ENCODE measurements at places on chromosomes 16 and 17.

- DNase-seq, result no peak
Observed at GRCh38 chr17:46727572-46728348, 90.7 kb downstream of the WNT3 start.

- no peak for DNase-seq
Observed at GRCh38 chr17:57869617-57870282, 19.9 kb upstream of the MRPS23 start.

- no peak for DNase-seq
Observed at GRCh38 chr16:2690852-2691251, 8.5 kb downstream of the KCTD5 start.

DNA sequence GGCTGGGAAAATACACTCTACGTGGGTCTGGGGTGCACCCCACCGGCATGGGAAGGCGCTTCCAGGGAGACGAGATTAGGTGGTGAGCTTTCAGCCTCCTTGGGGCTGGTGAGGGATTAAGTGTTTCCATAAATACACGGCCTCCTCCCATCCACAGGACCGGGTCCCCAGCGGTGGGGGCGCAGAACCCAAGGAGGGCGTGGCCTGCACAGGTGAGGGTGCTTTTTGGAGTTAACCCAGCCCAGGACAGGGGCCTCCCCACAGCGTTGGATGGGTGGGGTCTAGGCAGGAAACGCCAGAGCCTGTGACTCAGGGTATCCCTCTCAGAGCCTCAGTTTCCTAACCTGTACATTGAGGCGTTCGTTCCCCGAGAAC lies 1.1 kb downstream of the C16orf74 start:
- DNase-seq, result no peak

DNA sequence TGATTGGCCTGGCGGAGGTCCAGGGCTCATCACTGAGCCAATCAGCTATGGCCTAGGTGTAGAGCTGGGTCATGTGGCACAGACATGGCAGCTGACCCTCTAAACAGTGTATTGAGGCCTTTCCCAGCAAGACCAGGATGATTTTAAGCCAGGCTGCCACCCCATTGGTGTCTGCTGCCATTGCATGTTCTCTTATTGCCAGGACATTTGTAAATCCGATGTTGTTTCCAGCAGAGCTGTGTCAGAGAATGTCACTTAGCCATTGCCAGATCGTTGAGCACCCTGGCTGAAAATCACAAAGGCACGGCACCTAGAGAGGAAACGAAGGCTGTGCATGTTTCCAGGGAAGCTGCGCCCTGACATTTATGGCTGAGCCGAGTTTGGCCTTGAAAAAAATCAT lies 33.4 kb downstream of the RBFOX1 start:
- no peak for DNase-seq

DNA sequence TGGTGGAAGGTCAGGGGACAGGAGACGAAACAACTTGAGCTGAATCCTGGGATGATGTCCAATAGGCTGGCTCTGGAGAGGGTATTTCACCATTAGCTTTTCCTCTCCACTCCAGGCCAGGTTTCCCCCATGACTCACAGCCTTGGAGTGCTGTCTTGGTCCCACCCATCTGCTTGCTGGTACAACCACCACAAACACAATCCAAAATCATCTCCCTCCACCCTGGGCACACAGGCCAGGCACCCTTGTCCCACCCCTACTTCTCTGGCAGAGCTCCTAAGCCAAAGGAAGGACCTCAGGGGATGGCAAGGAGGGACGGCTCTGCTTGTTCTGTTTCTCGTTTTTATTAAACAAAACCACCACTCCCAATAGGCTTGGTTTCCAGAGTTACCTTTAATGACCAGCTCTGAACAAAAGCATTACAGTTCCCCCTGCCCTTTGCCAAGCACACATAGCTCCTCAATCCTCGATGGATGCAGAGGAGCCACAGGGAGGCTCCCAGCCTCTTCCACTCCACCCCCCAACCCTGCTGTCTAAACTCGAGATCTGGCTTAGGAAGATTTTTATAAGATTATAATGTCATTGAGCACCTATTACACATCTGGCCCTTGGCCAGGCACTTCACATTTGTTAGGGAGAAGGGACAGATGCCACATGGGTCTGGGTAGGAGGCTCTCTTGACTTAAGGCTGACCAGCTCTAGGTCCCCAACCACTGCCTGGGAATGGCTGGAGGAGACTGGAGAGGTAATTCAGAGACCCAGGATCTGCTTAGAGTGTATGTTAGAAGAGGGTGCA lies 13.3 kb downstream of the CAVIN1 start:
- DNase-seq, result no peak

GRCh38 chr17:3879186-3879585 lies 13.7 kb downstream of the CAMKK1 start:
- no peak for DNase-seq

DNA sequence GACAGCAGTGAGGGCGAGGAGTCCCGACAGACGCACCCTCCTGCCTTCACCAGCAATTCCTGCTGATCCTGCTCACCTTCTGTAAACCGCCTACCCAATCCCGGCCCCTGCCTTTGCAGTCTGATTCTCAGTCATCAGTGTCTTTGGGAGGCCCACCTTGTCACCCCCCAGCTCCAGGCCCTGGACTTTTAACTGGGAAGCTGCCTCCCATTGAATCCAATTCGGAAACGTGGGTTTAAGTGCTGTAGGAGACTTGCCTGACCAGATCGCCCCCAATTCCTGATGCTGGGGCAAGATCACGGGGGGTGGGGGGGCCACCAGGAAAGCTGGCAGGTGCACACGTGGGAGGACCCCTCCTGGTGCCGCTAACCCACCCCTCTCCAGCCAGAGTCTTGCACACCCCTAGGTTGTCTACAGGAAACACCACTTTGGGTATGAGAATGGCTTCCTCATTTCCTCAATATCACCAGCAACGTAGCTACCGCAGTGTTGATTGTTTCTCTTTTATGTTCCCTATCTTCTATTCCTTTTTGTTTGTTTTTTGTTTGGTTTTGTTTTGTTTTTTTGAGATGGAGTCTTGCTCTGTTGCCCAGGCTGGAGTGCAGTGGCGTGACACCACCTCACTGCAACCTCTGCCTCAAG lies 46.6 kb upstream of the CMIP start:
- DNase-seq, result no peak

DNA sequence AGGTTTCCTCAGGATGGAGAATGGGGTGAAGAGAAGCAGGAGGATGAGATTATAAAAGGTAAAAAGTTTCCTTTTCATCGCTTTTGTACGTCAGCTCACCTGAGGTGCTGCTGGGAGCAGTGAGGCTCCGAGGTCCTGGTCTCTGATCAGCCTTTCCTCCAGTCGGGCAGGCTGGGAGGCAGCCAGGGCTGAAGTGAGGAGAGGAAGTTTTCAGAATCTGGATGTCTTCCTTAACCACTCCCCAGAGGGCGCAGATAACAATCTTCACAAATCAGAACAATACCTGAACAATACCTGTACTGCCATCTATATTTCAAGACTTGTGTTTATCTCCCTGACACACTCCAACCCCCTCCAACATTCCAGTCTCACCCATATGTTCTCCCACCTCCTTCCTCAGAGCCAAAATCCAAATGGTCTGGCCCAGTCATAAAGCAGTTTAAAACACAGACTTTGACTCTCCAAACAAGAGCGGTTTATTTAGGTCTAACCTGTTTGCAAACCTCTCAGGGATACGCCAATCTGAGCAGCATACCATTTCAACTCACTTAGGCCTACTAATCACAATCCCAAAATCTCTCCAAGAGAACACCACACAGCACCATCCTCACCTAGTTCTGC lies 6.8 kb downstream of the ZNF18 start:
- DNase-seq, result no peak

DNA sequence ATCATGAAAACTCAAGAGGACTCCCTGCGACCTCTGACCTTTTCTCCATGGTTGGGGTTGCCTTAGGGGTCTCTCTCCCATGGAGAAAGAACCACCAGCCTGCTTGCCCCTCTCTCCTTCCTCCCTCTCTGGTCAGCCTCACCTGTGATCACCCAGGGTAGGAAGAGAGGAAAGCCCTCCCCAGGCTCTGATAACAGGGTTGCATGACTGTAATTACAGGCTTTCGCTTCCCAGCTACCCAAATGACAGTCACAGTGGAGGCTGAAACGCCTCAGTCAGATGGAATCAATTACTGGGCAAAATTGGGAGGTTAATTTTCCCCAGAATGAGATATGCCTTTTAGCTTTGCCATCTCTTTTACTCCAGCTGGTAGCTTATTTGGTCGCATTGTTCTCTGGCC lies 265.8 kb upstream of the SOX9 start:
- DNase-seq, result no peak

- no peak for DNase-seq
Observed at GRCh38 chr16:12513076-12513790, 290.5 kb downstream of the CPPED1 start.

GRCh38 chr17:8150194-8151119 lies 1.7 kb downstream of the PER1 start:
- DNase-seq, result peak; percentile 20

- DNase-seq, result peak; percentile 81
Observed at GRCh38 chr17:35460354-35460851, 11.8 kb upstream of the SLFN13 start.

GRCh38 chr17:55962951-55963401 lies 190.3 kb upstream of the ANKFN1 start:
- no peak for DNase-seq

- DNase-seq, result no peak
Observed at GRCh38 chr16:70407811-70408274, 31.1 kb downstream of the ST3GAL2 start.

- DNase-seq, result no peak
Observed at GRCh38 chr17:1220346-1220745, 40.6 kb upstream of the ABR start.

DNA sequence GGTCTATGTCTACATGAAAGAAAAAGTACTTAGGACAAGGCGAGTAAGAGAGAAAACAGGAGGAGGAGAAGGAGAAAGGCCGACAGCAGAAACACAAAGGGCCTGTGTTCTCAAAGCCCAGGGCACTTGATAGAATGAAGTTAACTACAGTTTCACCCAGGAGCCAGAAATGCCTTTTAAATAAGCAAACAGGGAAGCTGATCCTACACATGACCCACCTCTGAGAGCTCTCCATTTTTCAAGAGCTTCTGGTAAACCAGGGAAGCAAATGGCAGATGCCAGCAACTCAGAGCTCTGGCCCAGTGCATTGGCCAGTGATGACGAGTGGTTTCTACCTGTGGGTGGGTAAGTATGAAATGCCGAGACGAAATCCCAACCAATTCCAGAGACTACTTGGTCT lies 163.4 kb downstream of the ZFHX3 start:
- no peak for DNase-seq

GRCh38 chr16:49747654-49748053 lies 108.3 kb downstream of the ZNF423 start:
- no peak for DNase-seq

GRCh38 chr17:49739641-49740271 lies 24.2 kb downstream of the FAM117A start:
- peak; percentile 97 for DNase-seq

- no peak for DNase-seq
Observed at GRCh38 chr16:19192865-19193264, 24.8 kb downstream of the SYT17 start.

DNA sequence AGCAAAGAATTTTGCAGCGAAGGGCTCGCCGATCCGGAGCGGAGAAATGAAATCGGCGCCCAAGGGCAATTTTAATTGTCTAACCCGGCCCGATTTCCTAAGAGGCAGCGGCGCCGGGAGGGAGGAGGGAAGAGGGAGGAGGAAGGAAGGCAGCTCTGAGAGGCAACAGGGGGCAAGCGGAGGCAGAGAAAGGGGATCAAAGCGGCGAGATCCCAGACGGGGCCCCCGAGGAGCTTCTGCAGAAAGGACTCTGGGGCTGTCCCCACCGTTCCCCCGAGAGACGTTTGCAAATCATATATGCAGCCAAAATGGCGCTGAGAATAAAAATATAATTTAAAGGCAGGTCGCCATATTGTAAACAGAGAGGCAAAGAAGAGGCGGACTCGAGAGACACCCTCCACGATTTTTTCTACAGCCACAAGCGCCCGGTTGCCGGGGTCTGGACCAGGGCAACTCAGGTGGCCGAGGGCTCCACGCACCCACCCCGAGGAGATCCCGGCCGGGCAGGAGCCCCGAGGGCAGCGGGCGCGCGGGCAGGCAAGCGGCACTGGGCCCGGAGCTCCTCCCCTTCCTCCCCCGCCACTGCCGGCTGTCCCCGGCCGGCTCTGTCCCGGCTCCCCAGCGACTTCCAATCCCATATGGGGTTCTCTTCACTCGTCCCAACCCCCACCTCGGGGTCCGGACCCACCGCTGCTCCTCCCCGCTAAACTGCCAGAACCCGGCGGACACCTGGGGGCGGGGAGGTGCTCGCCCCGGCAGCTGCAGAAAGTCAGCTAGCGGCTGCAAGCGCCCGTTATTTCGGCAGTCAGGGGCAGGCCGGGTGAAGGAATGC lies 1.9 kb downstream of the PHF12 start:
- peak; percentile 59 for DNase-seq

GRCh38 chr16:2337431-2338296 lies 2.9 kb downstream of the ABCA3 start:
- no peak for DNase-seq

DNA sequence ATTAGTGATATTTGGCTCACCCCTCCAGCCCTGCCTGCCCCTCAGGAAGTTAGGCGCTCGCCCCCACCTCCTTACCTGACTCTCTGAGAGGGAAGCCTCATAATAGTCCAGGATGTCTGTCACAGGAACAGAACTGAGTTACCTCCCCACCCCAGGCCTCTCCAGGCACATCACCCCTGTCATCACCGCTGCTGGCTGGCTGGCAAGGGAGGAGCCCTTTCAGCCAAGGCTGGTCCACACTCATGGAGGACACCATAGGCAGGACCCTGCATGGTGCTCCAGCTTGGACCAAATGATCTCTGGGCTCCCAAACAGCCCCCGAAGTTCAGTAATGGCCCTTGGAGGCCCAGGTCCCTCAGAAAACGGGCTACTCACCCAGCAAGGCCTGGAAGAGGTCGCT lies 1.5 kb downstream of the DLG4 start:
- DNase-seq, result no peak

DNA sequence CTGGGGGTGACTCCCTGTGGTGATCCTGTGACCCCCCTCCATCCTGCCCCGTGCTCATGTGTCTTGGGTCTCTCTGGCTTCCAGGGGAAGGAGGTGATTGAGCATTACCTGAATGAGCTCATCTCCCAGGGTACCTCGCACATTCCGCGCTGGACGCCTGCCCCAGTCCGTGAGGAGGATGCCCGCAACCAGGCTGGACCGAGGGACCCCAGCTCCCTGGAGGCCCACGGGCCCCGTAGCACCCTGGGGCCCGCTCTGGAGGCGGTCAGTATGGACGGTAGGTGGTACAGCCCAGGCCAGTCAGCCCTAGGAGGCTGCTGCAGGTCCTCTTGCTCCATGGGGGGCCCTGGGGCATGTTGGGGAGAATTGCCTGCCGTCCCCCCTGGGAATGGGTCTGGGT lies 33.6 kb downstream of the SEC14L5 start:
- no peak for DNase-seq

GRCh38 chr17:45018848-45019711 lies 32.4 kb downstream of the DCAKD start:
- DNase-seq, result peak; percentile 26
